ENCODE measurements at places on chromosomes 3 and 15. TPM values are rescaled to one million over a fixed set of nuclear protein-coding genes. Genes with fewer than 3 reads are reported as not detected.

DNA sequence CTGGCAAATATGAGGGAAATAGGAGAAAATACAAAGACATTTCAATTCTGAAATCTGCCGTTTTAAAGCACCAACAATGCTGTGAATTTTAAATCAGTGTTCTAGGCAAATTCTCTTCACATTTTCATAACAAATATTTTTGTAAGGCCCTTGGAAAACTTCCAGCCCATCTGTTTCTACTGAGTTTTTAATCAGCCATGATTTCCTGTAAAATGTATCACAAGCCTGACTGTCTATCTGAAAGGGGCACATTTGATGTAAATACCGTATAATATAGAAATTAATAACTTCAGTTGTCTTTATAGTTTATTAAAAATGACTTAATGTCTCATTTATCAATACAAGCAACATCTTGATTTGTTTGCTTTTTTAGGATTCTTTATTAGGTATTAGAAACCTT is 454.7 kb downstream of the PYDC2 start:
- DNase-seq = no peak

GRCh38 chr15:41219381-41219780 is 11.2 kb downstream of the EXD1 start:
- no peak for DNase-seq

- DNase-seq = no peak
These were observed 7.2 kb downstream of the LRIG1 start for GRCh38 chr3:66493458-66494099.

DNA sequence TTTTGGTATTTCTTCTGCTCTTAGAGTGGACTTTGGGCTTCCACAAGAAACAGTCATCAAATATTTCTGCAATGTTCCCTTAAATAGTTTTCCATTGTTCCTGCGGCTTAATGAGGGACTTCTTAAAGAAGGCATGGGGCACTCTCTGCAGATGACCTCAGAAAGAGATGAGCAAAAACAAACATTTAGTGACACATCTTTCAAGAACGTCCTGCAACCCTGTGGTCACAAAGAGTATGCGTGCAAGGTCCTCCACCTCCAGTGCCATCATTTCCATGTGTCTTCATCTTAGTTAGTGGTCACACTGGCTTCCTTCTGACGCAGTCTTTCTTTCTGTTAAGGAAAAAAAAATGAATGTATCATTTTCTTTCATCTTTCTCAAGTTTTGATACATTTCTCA is 56.2 kb downstream of the GREM1 start:
- no peak for DNase-seq

DNA sequence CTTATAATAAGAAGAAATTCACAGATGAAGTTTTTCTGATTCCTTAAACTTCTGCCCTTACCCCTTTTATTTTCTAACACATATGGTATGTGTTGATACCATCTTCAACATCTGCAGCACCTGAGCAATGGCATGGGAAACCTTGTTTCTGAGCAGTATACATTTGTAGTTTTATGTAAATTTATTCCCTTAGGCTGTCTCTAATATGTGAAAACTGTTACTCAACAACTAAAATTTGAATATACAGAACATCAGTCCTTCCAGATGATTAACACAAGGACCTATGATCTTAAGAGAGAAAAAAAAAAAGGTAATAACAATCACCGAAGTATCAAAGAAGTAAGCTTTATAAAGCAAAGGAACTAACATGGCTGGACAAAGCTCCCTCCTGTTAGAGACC is 190.5 kb downstream of the TBC1D5 start:
- DNase-seq = no peak

- DNase-seq = no peak
These were observed 23.5 kb downstream of the KIF9 start for GRCh38 chr3:47259114-47259513.

- DNase-seq = no peak
These were observed 341.2 kb upstream of the C2CD4B start for GRCh38 chr15:62506217-62506805.

CPLX3 gene
- not detected for total RNA-seq

- no peak for DNase-seq
These were observed 158.4 kb upstream of the CCDC54 start for GRCh38 chr3:107218864-107219269.

SLC22A13 gene
- total RNA-seq = 0.70 TPM

DNAH12 gene
- 0.77 TPM for total RNA-seq

HCLS1 gene
- 21.0 TPM for total RNA-seq

GOLGB1 gene
- total RNA-seq = 52.8 TPM

- no peak for DNase-seq
These were observed 1534.6 kb downstream of the SI start for GRCh38 chr3:163543662-163544061.

DNA sequence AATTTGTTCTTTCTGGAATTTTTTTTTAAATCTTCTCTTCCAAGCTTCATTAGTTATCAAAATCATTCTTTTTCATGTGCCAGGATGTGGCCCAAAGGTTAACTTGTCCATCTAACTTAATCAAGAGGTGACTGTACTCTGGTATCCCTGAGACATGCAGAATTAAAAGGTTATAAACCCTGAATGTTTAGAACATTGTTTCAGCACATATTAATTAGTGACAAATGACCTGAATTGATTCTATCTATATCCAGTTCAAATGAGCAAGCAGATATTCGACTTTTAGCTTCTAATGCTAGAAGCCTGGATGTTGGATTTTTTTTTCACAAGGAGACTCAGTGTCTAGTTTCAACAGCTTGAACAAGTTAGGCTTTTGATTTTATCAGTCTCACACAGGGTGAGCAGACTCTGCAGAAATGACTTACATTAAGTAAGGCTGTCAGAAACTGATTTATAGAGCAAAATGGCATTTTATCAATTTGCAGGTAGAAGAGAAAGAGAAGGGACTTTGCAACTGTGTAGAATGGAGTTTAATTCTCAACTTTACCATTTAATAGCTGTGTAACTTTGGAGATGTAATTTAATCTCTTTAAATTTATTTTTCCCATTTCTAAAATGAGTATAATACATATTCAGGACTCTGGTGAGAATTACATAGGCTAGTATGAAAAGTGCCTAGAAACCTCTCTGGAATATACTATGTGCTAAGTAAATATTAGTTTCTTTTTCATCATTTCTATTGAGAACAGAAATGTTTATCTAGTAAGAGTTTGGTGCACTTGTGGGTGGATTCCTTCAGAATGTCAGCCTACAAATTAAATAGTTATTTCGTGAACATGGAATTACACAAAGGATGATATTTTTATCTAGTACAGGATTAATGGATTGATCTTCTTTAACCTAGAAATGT is 100.0 kb downstream of the ALCAM start:
- DNase-seq = no peak

DNA sequence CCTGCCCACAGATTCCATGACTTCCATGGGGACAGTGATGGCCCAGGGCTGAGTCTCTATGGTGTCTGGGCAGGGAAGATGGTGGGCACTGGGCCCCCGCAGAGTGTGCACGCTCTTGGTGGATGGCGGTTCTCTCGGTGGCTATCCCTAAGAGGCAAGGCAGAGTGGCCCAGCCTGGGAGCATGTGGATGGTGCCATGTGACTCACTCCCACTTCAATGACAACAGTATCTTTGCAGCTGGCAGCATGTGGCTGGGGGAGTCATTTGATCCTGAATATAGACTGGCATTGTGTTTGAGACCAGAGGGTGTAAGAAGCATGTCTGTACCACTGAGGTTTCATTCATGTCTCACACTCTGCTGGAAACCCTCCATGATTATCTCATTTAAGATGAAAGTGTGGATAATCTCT is 101.2 kb downstream of the CORO2B start:
- peak; percentile 9 for DNase-seq

DNA sequence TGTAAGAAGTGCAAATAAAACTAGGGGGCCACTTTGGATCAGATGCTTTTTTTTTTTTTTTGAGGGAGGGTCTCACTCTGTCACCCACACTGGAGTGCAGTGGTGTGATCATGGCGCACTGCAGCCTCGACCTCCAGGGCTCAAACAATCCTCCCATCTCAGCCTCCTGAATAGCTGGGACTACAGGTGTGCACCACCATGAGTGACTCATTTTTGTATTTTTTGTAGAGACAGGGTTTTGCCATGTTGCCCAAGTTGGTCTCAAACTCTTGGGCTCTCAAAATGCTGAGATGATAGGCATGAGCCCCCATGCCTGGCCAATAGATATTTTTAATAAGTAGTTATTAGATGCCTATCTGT is 20.8 kb downstream of the CCR1 start:
- no peak for DNase-seq

GRCh38 chr3:36751326-36751725 is 13.0 kb downstream of the DCLK3 start:
- no peak for DNase-seq

ITGB5 gene
- 101 TPM for total RNA-seq

DNA sequence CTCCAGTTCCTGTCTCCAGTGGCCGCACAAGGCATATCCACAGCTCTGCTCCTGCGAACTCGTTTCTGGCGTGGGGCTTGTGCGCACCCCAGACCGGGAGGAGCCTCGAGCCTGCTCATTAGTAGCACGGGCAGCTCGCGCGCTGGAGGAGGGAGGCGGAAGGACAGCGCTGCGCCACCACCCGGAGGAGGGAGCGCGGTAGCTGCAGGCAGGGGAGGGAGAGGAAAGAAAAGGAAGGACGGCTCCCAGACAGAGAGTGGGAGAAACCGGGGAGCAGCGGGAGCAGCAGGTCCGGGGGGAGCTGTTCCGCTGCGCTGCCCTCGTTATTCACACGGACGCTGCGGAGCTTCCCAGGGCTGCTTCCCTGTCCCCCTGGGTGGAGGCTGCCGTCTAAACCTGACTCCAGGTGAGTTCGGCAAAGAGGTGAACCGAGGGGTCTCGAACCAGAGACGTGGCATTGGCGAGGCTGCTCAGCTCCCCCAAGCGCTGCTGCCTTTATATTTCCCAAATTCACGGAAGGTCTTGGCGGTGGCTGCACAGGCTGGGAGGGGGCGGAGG is 121.3 kb upstream of the ZNF717 start:
- DNase-seq = no peak
